ENCODE measurements at places on chromosomes 1 and 21.

DNA sequence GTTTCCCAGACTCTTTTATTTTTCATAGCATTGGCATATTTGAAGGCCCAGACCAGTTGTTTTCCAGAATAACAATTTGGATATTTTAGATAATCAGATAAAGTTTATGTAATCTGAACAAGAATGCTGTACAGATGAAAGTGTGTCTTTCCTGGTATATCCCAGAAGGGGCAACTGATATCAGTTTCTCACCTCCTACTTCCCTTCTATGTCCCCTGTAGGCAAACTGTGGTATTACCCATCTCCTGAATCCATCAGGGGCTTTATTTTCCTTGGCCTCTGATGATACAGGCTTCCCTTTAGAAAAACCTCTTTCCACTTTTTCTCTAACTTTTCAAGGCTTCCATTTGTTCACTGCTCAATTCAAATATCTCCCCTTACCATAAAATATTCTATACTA is 87.5 kb upstream of the RGS1 start:
- no peak for DNase-seq

- no peak for DNase-seq
These were observed 45.4 kb upstream of the WASF2 start for GRCh38 chr1:27535386-27535785.

GRCh38 chr1:31523012-31523411 is 53.3 kb upstream of the TINAGL1 start:
- no peak for DNase-seq

- DNase-seq: no peak
These were observed 33.3 kb upstream of the CSF1 start for GRCh38 chr1:109877317-109877771.

DNA sequence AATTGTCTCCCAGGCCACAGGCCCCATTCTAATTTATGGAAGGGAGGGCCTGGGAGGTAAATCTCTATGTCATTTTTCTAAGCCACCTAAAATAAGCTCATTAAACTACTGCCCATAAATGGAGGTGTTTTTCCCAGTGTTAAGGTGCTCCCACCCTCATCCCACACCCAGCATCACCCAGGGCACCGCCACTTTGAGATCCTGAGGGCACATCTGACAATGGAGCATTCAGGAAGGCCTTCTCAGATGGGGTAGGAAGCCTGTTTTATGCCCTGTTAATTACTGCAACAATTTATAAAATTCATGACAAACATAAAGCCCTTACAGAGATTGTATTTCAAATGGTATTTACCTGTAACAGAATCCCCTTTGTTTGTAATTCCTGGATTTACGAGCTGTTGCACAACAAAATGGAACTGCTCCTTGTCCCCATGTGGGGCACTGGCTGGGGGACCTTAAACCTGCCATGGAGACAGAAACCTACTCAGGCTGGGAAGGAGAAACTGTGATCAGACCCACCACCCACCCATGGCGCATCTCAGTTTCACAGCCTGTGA is 319.5 kb upstream of the USP24 start:
- DNase-seq: no peak

Measured in stimulated activated CD4-positive, alpha-beta T cell treated with anti-CD3 and anti-CD28 coated beads, Interleukin-2, amount 100 ng/mL, for 24 hours (primary cell).